ENCODE measurements at places on chromosomes 6 and 20.

DNA sequence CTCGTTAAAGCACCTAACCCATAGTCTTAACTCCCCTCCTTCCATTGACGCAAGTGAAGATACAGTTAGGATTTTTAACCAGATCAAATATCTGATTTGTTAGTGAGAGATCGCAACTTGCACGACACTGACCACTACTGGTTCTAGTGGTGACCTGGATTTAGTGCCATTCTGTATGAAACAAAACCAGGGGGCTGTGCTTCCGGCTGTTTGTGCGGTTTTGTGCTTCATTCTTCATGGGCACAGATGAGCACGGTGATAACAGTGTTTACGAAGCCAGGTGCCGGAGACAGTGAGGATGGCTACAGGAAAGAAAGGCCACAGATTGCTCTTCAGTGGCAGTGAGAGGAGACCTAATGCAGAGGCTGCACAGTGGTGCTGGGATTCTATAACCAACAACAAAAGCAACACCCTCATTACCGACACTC lies 75.5 kb downstream of the NOL4L start:
- no peak for DNase-seq

- DNase-seq, result no peak
Observed at GRCh38 chr20:13229538-13229937, 8.5 kb downstream of the ISM1 start.

DNA sequence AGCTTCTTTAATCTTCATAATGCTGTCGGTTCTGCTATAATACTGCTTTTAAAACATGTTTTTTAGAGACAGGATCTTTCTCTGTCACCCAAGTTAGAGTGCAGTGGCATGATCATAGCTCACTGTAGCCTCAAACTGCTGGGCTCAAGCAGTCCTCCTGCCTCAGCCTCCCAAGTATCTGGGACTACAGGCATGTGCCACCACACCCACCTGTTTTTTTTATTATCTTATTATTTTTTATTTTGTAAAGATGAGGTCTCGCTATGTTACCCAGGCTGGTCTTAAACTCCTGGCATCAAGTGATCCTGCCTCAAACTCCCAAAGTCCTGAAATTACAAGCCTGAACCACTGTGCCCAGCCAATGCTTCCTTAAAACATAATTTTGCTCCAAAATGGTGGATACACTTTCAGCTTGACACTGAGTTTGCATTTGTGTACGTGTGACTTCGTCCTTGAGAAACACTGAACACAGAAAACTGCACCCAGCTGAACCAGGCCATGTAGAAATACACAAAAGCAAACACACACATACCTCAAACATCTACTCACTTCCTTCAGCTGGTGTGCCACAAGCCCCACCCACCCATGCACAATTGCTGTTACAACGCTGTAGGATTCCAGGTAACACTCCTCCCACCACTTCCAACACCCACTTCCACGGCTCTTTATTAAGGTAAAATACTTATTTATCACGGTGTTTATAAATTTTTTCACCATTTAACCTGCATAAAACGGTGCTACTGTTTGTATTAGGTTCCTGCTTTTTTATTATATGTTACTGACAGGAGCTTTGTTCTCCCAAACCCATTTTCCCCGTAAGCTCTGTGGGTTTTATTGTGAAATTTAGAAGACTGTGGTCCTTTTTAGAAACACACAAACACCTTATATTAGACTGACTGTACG lies 109.1 kb downstream of the TSHZ2 start:
- no peak for DNase-seq

DNA sequence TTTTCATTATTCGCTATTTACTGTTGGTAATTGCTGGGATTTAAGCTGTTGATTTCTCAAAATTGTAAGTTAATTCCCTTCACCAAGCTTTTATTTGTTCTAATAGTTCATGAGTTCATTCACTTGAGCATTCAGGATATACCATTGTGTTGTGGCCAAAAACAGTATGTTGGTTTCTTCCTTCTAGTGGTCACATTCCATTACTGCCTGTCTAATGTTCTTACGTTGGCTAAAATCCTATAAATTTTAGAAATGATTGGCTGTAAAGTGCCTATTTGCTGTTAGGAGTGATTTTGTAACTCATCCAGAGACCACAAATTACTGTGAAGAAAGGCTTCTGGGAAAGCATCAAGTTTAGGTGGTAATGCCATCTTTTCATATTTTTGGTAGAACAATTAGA lies 76.3 kb downstream of the FARS2 start:
- no peak for DNase-seq

DNA sequence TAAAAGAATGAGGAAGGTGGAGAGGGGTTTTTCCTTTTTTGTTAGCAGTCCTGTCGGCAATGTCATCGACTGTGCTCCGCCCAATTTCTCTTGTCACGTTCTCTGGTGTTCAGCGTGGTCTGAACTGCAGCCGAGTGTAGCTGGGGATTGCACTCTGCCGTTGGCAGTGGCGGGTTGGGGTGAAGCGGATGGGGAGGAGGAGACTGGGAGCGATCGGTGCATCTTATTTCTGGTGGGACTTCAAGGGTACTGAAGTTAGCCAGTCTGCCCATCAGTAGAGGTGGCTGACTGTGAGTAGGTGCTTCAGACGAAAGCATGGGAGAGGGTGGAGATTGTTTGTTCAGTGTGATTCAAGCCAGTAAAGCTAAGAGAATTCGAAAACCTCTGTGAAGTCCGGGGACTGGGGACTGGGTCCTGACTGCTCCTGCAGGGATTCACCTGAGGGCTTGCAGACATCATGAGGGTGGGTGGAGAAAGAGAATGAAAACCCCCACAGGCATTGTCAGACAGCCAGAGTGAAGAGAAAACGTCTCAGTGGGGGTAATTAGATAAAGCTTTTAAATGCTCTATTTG lies 5.1 kb downstream of the RREB1 start:
- peak; percentile 18 for DNase-seq

- no peak for DNase-seq
Observed at GRCh38 chr6:49151033-49151432, 312.0 kb downstream of the MMUT start.

DNA sequence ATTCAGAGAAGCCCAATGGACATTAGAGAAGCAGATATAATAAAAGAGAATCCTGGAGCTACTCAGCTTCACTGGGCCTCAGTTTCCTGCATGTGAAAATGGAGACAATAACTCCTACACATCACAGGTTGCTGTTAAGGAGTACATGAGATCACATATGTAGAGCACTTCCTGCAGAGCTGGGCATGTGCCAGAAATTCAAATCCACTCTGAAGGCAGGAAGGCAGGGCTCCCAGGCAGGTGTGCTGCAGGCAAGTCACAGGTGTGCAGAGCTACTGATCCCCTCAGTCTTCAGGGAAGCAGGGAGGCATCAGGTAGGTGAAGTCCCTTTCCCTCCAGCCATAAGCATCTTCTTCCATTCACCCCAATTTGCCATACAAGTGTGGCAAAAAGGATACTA lies 48.0 kb downstream of the DST start:
- DNase-seq, result no peak

- DNase-seq, result no peak
Observed at GRCh38 chr20:54188132-54188849, 14.5 kb upstream of the CYP24A1 start.

DNA sequence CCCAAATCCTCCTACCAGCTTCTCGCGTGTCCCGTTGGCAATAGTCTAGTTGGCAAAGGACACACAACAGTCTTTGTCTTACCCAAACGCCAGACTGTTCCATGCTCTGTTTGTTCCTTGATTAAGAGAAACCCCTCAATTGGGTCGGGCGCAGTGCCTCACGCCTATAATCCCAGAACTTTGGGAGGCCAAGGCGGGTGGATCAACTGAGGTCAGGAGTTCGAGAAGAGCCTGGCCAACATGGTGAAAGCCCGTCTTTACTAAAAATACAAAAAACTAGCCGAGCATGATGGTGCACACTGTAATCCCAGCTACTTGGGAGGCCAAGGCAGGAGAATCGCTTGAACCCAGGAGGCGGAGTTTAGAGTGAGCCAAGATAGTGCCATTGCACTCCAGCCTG lies 153.7 kb downstream of the GRM4 start:
- no peak for DNase-seq
